ENCODE measurements at places on chromosomes 3 and 15. TPM values are rescaled to one million over a fixed set of nuclear protein-coding genes. Genes with fewer than 3 reads are reported as not detected.

LRRK1 gene
- total RNA-seq: 29.5 TPM

CCDC54 gene
- not detected for total RNA-seq

DNA sequence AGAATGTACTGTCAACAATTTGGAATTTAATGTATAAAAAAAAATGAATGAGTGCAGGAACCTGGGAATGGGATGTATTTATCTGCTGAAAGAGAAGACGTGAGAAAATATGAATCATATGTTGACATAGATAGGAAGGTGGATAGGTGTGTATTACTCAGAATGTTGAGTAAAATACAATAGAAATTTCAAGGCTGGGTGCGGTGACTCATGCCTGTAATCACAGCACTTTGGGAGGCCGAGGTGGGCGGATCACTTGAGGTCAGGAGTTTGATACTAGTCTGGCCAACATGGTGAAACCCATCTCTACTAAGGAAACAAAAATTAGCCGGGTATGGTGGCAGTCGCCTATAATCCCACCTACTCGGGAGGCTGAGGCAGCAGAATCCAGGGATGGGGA is 202.8 kb downstream of the CADM2 start:
- DNase-seq: no peak

GRCh38 chr15:39596358-39597051 is 15.6 kb downstream of the THBS1 start:
- no peak for DNase-seq

DNA sequence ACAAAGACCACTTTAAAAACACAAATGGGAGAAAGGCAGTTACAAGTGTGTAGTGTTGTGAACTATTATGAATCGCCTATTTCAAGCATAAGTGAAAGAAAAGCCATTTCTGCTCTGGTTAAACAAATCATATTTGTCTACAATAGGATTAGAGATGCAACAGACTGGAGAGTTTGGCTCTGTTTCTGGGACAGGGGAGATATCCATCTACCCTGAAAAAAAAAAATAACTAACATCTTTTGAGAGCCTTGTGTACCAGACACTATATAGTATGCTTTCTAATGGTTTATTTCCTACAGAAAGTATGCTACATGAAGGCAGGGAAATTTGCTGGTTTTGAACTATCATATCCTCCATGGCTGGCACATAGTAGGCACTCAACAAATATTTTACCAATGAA is 106.7 kb upstream of the FHIT start:
- DNase-seq: no peak

GRCh38 chr3:128084675-128085021 is 32.4 kb downstream of the SEC61A1 start:
- DNase-seq: no peak

DNA sequence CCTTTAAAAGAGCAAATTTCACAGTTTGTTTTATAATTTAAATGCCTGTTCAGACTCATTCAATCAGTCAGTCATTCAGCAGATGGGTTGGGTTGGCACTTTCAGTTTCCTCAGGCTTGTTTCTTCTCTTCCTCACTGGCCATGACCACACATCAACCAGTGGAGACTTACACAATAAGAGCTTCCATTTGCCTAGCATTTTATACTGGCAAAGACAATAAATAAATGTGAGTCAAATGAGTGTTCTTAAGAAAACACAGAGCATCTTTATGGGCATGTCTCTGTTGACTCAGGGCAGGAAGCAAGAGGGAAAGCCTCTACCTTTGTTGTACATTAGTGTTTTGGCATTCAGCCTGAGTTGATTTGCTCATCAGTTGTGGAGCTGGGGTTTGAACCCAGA is 122.6 kb downstream of the EPHB1 start:
- DNase-seq: no peak
